ENCODE measurements at places on chromosomes 3 and 15.

- no peak for DNase-seq
These were observed 741.0 kb downstream of the MCTP2 start for GRCh38 chr15:94972314-94972713.

DNA sequence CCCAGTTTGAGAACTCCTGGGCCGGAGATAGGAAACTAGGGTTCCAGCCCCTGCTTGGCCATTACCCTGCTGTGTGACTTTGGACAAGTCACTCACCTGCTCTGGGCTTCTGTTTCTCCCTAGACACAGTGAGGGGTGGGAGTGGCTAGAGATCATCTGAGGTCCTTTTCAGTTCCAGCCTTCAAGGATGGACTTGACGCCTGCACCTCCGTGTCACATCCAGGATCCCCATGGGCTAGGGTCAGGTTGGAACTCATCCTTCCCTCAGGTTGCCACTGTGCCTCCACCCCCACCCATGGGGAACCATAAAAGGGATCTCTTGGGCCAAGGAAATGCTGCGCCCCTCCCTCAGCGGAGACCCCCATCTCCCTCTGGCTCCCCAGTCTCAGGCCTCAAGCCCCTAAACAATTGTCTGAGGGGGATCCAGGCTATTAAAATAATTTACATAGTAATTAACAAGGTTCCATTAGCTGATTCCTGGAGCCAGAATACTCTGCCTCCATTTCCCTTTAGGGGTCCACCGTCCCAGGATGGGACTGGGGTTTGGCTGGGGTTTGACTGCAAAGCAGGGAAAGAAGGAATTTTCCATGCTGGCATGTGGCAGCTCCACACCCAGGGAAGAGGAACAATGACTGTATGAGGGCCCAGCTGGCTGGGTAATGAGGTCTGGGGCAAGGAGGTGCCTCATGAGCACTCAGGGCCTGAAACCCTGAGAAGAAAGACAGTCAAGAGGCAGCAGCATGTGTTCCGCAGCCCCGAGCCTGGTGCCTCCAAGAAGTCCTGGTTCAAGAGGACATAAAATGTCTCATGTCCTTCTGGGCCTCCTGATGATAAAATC is 177.7 kb downstream of the SMAD6 start:
- no peak for DNase-seq

- DNase-seq = no peak
These were observed 5.5 kb upstream of the GP5 start for GRCh38 chr3:194404365-194405140.

DNA sequence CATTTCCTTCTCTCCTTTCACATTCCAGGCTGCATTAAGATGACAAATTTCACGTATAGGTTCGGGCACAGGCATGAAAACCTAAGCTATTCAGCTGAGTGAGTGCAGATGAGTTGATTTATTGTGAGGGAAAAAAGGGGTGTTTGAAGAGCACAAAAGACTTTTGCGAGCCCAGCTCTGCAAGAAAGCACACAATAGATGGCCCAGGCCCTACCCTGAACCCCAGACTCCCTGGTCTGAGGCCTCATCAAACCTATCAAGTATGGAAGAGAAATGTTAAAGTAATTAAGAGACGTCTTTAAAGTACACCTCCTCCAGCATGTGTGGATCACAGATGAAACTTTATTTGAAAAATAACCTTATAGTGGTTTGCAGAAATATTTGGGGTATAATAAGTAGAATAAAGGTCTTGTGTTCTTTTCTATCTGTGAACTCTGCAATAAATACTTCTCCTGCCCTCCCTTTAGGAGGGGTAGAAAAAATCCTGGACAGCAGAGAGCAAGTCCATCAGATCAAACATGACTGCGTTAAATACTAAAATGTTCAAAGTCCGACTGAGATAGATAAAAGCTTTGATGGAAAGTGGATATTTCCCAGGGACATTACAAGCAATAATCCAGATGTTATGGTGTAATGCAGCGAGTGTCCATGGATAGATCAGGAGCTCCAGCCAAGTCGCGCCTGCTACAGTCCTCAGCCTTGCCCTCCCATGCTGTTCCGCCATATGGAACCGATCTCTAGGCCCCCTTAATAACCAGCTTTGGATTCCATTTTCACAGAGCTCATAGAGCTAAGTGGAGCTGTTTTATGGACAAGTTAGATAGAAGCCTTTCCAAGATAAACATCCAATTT is 121.5 kb downstream of the MCTP2 start:
- DNase-seq = no peak

DNA sequence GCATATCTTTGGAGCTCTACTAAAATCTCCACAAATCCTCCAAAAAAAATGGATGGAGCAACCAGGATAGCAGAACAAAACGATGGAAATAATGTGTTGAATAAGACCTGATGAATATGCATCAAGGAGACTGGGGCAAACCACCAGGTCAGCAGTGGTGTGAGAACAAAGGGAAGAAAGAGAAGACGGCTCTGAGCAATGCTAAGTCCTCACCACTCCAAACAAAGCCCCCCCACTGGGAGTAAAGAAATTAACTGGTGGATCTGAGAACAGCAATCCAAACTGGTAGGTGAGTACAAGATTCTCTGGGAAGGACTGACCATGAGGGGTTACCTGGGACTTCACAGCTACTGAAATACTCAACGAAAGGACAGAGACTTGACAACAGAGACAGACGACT is 977.3 kb downstream of the TBL1XR1 start:
- DNase-seq = no peak
